Adipocyte (in vitro differentiated cells): ENCODE measurements at places on chromosomes 2 and 18.
A peak's percentile ranks its signal among the peaks of the same experiment; 100 is the strongest.

DNA sequence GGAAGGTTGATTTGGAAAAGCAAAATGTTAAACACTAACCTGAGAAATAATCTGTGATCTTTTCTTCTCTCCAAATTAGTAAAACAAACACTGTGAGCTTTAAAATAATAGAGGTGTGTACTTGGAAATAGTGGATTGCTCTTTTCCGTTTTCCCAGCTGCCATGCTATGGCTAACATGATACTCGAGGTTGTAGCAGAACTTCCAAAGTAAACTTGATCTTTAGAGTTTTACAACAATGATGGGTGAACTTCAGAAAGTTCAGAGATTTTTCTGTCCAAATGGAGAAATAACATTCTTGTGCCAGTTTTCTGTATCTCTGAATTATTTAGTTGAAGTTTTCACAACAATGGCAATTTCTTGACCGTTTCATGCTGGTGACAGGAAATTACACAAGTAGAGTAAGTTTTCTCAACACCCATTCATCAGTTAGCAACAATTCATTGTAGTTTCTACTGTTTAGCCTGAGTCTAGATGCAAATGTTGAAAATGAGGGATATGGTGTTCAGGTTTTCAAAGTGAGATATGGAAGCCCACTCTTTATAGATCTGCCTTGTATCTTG lies 135.3 kb upstream of the CTAGE1 start:
- no peak for DNase-seq

- DNase-seq, result peak; percentile 40
Observed at GRCh38 chr2:27118525-27119329, at the start of gene CGREF1. Gene CGREF1 (minus strand): TSS chr2:27119128. CDS start chr2:27104366, 14,762 bp downstream.

DNA sequence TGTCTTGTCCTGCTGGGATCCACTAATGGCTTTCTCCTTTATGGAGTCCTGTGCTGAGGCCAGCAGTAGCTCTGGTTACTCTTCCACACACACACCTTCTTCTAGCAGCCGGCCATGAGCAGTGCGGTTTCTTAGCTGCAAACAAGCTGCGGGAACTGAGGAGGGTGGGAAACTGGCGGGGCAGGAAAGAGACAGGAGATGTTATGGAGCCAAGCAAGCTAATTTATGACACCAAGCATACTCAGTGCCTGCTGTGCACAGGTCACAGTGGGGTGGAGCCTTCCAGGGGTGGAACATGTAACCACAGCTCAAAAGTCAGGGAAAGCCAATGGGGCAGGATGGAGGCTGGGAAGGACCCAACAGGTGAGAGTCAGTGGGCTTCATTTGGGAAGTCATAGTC lies 180.8 kb downstream of the FAM210A start:
- no peak for DNase-seq

DNA sequence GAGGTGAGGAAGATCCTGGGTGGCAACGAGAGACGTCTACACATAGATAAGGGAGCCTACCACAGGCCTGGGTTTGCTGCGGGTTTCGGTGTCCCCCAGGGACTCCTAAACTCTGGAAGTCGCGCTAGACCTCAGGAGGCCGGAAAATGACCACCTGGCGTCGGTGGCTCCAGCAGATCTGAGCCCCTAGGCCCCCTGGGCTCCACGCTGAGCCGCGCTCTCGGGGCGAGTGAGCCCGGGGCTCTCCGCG lies 987 bp upstream of the DLX1 start:
- DNase-seq, result peak; percentile 43

DNA sequence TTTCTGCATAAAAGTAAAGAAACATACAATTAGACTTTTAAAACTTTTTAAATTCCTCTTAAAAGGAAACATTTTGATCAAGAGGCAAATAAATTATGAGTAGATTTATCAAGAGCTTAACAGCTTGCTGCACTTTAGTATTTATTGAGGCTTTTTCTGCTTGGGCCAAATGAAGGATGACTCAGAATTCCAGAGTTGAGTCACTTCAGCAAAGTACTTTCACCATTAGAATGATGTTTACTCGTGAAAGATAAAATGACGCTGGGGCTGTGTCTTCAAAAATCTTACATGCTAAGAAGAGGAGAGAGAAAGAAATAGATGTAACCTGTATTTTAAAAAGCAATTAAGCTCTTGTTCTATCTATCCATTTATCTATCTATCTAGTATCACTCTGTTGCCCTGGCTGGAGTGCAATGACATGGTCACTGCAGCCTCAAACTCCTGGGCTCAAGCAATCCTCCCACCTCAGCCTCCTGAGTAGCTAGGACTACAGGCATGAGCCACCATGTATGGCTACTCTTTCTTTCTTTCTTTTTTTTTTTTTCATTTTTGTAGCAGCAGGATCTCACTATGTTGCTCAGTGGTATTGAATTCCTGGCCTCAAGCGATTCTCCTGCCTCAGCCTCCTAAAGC lies 75.3 kb upstream of the RIOK3 start:
- DNase-seq, result peak; percentile 86

DNA sequence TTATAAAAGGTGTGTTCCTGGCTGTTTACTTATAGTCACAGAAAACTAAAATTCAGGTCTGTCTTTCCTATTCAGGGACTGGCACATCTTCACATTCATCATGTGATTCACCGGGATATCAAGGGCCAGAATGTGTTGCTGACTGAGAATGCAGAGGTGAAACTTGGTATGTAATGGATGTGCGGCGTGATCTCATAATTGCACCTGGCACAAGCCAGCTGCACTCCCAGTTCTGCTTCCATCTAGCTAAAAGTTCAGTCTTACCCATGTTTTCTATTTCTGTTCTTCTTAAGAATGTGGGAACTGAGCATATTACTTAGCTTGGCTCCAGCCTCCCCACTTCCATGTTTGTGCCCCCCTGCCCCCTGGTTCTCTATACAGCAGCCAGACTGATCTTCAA lies 131.9 kb downstream of the MAP4K4 start:
- DNase-seq, result no peak

DNA sequence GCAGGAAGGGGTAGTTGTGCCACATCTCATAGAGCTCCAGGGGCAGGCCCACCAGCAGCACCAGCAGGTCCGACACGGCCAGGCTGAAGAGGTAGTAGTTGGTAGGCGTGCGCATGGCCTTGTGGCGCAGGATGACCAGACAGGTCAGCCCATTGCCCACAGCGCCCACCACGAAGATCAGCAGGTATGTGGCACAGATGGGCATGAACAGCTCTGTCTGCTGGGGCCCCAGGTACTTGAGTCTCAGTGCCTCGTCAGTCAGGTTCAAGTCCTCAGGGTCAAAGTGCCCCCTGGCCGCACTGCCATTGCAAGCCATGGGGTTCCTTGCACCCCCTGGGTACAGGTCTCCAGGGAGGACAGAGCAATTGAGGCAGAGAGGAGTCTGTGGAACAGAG lies 1.6 kb downstream of the NMUR1 start:
- no peak for DNase-seq

DNA sequence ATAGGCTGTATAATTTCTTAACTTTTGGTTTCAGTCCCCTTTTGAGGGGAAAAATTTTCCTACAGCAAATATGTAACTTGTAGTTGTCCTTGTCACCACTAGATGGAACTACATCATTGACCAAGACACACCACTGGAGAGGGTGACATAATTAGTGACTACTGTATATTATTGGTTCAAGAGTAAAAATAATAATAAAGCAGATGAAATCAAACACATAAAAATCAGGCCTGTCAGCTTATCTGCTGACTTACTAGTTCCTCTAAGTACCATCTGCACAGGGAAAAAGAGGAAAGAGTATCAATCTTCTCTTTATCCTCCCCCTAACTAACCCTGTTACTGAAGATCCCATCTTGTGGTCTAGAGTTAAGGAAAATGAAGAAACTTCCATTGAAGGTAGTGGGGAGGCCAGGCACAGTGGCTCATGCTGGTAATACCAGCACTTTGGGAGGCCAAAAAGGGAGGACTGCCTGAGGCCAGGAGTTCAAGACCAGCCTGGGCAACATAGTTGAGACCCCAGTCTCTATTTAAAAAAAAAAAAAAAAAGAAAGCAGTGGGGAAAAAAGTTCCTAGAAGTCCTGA lies 29.6 kb upstream of the ENOSF1 start:
- DNase-seq, result peak; percentile 76

GRCh38 chr2:43059183-43059897 lies 167.1 kb downstream of the ZFP36L2 start:
- peak; percentile 92 for DNase-seq

GRCh38 chr18:12377556-12378197 lies 650 bp upstream of the AFG3L2 start:
- no peak for DNase-seq
